ENCODE measurements at places on chromosomes 11 and 22.

- DNase-seq: no peak
Observed at GRCh38 chr22:29215012-29215860, 9.5 kb downstream of the EMID1 start.

GRCh38 chr11:42237701-42238235 lies 778.3 kb upstream of the LRRC4C start:
- no peak for DNase-seq

- DNase-seq: no peak
Observed at GRCh38 chr11:34658071-34659015, 37.5 kb downstream of the EHF start.

DNA sequence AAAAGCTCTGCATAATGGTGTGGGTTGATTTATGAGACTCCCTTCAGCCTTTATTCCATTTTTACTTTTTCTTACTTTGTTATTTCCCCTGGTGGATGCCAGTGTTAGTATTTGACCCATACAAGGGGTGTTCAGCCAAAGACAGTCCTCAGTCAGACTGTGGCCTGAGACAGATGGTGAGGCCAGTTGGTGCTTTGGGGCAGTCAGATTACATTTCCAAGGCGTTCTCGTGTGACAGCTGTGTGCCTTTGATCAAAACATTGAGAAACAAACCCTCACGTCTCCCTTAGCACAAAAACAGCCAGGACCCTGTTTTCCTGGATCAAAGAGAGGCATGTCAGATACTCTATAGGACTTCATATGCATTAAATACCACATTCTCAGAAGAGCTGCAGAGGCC lies 31.3 kb upstream of the SLN start:
- no peak for DNase-seq

DNA sequence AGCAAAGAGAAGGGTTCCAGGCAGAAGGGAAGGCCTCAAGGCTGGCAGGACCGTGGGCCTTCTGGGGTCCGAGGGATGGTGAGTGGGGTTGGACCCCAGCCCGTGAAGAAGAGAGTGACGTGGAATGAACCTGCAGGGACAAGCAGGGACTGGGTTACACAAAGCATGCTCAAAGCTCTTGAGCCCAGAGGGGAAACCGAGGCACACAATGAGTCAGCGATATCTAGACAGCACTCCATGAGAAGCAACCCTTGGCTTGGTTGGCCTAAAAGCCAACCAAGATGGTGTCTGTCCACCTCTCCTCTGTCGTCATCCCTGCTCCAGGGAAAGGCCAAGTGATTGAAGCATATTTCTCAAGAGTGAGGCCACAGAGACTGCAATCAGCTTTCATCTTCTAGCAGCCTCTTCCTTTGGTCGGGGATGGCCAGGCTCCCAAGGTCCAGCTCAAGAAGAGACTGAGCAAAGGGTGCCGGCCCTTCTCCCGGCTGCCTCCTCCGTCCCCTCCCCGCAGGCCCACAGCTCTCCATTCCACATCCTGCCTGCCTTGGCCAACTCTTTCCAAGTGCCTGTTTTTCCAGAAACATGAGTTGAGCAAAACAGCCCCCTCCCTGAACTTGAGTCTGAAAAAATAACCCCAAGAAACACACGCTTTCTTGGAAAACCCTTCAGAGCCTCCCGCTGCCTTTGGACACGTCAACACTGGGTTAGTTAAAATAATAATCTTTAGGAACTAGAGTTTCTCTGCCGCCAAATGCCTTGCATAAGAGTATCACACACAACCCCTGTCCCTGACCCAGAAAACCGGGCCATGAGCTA lies 556.6 kb downstream of the MIAT start:
- DNase-seq: no peak

DNA sequence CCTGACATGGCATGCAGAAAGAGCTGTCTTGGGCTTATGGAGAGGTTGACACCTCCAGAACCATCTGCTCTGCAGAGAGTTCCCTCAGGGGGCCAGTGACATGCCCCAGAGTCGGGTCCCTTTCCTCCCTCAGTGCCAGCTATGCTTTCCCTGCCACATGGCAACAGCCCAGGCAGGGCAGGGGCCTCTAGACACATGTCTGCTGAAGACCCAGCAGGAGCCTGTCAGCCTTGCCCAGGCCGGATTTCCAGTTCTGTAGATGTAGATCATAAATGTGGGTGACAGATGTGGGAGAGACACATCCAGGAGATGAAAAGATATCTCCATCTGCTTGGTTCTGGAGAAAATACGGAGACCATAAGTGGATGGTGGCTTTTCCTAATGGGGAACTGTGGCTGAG lies 25.5 kb downstream of the NAV2 start:
- DNase-seq: no peak

DNA sequence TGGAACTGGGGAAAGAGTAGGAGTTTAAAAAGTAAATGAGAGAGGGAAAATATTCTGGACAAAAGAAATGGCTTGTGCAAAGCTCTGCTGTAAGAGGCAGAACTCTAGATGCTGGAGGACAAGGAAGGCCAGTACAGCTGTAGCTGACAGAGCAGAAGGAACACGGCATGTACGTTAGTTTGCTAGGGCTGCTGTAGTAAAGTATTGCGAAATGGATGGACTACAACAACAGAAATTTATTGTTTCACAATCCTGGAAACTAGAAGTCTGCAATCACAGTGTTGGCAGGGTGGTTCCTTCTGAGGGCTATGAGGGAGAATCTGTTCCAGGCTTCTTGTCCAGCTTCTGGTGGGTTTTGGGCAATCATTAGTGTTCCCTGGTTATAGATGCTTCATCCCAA lies 454.4 kb downstream of the NTM start:
- no peak for DNase-seq

DNA sequence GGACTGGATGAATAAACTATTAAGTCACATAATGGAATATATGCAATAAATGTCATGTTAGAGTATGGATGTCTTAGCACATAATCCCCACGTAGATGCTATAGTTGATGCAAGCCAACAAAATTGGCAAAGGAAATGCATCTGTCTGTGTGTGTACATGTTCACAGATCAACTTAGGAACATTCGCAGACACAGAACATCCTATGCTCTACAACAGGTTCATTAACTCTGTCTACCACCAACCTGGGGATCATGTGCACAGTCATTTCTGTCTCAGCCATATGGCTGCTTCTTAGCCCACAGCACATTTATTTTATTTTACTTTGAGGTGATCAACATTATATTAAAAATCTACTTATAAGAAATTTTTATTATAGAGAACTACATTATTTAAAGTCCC lies 4.9 kb downstream of the MSANTD4 start:
- no peak for DNase-seq

DNA sequence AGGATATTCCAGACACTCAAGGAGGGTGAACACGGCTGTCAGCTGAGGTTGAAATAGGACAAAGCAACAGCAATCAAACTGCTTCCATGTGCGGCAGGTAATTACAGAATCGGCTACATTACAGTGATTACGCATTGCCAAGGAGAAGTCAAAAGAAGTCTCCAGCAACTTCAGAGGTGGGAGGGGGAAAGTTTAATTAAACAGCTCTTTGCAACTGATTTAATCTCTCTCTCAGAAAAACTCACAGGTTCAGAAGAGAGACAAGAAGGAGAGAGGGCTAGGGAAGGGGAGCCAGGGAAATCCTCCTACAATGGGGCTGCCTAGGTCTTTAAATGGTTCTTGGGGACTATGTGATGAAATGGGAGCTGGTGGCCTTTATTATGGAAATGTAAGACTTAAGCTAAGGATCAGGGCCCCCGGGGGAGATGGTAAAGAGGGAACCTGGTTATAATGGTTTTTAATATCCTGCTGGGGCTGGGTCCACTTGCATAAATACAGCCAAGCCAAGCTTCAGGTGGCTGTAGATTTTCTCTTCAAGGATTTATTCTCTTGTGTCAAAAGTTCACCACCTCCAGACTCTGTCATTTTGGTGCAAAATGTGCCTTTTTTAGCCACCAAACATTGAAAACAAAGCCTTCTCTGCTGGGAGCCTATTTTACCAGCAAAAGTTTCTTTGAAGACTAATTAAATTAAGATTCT lies 354.7 kb upstream of the NARS2 start:
- no peak for DNase-seq

- DNase-seq: no peak
Observed at GRCh38 chr11:20163783-20164481, 3.7 kb upstream of the DBX1 start.
